Mesothelial cell of epicardium (in vitro differentiated cells): ENCODE measurements at places on chromosomes 16 and 17. TPM values are rescaled to one million over a fixed set of nuclear protein-coding genes. Genes with fewer than 3 reads are reported as not detected.

GRCh38 chr16:1678500-1679098 is 520 bp downstream of the JPT2 start:
- DNase-seq, result peak; percentile 44

GRCh38 chr16:58503863-58504688 is 4.1 kb downstream of the NDRG4 start:
- no peak for DNase-seq

DNA sequence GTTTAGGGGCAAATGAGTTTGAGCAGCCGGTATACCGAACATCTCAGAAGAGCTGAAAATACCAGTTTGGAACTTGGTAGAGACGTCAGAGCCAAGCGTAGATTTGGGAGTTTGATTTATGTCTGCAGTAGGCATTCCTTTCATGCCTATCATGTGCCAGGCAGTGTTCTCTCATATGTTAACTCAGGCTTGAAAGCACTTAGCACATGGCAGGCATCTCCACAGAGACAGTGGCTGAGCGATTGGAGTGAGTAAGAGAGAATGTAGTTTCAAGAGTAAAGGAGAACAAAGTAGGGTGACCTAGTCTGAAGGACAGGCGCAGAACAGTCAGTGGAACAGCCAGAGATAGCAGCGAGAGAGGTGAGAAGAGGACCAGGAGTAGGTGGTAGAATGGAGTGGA is 207.0 kb downstream of the FTO start:
- no peak for DNase-seq

- DNase-seq, result no peak
These were observed 31.9 kb upstream of the POLR3E start for GRCh38 chr16:22265351-22265750.

DNA sequence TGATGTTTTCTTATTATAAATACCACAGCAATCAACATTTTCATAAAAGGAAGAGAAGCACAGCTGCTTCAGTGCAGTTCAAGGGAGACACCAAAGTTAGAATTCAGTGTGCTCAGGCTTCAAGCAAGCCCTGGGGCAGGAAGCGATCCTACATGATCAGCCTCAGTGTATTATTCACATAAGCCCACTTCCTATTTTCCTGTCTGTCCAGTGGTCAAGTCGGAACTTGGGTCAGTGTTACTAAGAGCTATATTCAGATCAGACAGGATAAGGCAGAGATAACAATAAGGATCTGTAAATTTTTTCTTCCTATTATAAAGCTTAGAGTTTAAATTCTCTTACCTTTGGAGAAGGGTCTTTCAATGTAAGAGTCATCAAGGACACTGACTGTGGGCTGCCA is 12.9 kb downstream of the HEATR6 start:
- no peak for DNase-seq

- no peak for DNase-seq
These were observed 610.7 kb downstream of the KCNJ2 start for GRCh38 chr17:70780031-70780430.

DNA sequence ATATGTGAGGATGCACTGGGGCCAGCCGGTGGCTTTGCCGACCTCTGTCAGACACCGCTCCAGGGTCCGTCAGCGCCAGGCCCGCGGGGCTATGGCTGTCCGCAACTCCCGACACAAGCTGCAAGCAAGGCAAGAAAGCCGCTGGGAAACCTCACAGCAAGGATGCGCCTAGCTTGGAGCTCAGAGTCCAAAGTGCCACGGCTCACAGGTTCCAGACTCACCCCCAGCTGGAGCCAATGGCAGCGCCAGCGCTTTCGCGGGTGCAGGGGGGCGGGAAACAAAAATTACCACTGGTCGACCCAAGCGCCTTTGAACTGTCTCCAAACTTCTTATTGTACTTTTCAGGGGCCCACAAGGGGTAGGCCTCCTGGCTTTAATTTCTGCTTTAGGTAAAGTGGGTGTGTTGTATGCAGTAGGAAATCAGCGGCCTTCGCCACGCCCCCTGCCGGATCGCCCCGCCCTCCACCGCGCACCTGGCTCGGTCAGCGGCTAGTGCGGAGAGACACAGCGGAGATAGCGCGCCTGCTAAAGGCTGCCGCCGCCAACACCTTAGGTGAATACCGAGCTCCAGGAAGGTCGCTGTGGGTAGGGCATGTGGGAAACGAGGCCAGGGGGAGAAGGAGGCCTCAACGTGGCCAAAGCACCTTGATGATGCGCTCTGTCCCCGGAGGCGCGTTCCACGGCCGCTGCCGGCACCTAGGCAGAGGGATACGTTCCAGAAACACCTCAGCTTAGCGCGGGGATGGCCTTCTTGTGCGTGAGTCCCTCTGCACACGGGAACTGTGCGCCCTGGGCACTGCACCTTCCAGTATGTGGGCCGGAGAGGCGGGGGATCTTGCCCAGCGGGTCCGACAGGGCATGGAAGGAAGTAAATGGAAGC is 61.0 kb upstream of the RBL2 start:
- DNase-seq, result no peak

- DNase-seq, result no peak
These were observed 612 bp downstream of the PSMD12 start for GRCh38 chr17:67365738-67366192.

GRCh38 chr17:75785016-75785890 is 647 bp downstream of the UNK start:
- DNase-seq, result no peak

- no peak for DNase-seq
These were observed 9.5 kb downstream of the KRT32 start for GRCh38 chr17:41457676-41458075.

- DNase-seq, result peak; percentile 67
These were observed 135.8 kb downstream of the WWOX start for GRCh38 chr16:78235168-78235800.

- no peak for DNase-seq
These were observed 339.1 kb downstream of the PMP22 start for GRCh38 chr17:14926073-14926472.

KRTAP3-3 gene
- not detected in 3 replicates for total RNA-seq

SP6 gene
- 15.9 to 17.6 TPM (median 16.0 TPM) in 3 replicates for total RNA-seq

COX10 gene
- total RNA-seq, result 18.2 to 20.3 TPM (median 18.4 TPM) in 3 replicates

RAC3 gene
- total RNA-seq, result 32.6 to 34.6 TPM (median 33.6 TPM) in 3 replicates
